ENCODE measurements at places on chromosomes 11 and 22. TPM values are rescaled to one million over a fixed set of nuclear protein-coding genes. Genes with fewer than 3 reads are reported as not detected.

Gene PRR33
- not detected for total RNA-seq

Gene FOSL1
- total RNA-seq, result not detected

Gene AQP11
- total RNA-seq, result 2.5 TPM

Gene P2RY2
- total RNA-seq, result 2.3 TPM

Gene KRTAP5-9
- total RNA-seq, result not detected

Gene MMP12
- 3.8 TPM for total RNA-seq

Gene ZNF280A
- not detected for total RNA-seq

Gene TRIM48
- not detected for total RNA-seq

Gene OR51E2
- total RNA-seq, result 0.63 TPM

Gene XKR3
- total RNA-seq, result not detected

Gene BTG4
- total RNA-seq, result not detected

Gene VSIG10L2
- 0.48 TPM for total RNA-seq

Gene VPREB1
- not detected for total RNA-seq

Gene CRYBB1
- total RNA-seq, result 1.6 TPM

Gene GTSE1
- total RNA-seq, result 6.6 TPM

Gene OR56B1
- 0.11 TPM for total RNA-seq

Gene HPX
- total RNA-seq, result 1.1 TPM

Gene PKNOX2
- total RNA-seq, result 6.5 TPM

Gene PNPLA3
- 0.37 TPM for total RNA-seq

Gene SMC1B
- total RNA-seq, result 0.16 TPM

Gene SAA4
- not detected for total RNA-seq
